Fibroblast of skin of scalp (primary cell): ENCODE measurements at places on chromosomes 12 and 14.

- DNase-seq, result peak; percentile 82
These were observed 17.2 kb upstream of the POC1B start for GRCh38 chr12:89542912-89543592.

DNA sequence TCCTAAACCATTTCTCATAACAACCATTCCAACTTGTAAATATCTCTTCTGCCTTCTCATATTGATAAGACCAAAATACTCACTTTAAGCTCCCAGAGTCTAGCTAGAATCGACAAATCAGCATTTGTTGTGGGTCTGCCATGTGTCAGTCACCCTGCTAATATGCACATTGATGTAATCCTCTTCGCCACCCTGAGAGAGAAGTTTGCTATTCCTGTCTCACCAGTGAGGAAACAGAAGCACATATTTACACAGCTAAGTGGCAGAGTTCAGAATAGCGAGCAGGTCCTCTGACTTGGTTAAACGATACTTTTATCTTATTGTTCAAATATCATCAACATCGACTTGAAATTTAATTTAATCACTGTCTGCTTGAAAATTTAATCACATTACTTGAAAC is 142.1 kb downstream of the ANO4 start:
- DNase-seq, result no peak

DNA sequence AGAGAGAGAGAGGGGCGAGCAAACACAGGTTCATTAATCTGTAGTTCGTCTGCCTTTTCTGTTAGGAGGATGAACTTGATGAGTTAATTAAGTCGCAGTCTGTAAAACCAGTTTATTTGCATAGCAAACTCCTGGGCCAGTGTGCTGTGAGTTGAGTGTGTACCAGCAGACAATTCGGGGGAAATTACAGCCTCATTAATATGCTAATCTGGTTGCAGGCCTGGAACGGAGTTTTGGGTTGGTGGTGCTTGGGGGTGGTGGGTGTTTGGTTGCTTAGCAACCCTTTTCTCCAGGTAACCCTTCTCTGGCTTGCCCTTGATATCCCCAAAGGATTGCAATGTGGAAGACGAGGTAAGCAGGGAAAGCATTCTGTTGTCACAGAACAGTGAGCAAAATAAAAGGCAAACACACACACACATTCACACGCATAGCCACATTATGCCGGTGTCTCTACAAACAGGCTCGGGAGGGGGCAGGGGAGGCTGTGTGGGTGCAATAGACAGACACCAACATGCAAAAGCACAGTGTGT is 29.2 kb upstream of the LHX5 start:
- no peak for DNase-seq

GRCh38 chr12:124466216-124467128 is 100.9 kb downstream of the NCOR2 start:
- DNase-seq, result no peak

- no peak for DNase-seq
These were observed 484.3 kb downstream of the NAV3 start for GRCh38 chr12:78315028-78315427.

- DNase-seq, result no peak
These were observed 935 bp downstream of the TBC1D30 start for GRCh38 chr12:64825143-64826021.

DNA sequence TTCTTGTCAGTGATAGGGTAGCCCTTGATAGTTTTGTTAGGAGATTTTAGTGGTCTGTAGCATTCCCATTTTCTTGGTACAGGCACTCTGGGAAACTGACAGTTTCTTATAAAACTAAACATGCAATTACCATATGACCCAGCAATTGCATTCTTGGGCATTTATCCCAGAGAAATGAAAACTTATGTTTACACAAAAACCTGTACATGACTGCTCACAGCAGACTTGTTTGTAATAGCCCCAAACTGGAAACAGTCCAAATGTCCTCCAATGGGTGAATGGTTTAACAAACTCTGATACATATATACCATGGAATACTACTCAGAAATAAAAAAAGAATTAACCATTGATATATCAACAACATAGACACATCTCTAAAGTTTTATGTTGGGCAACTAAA is 75.5 kb downstream of the BORCS5 start:
- peak; percentile 79 for DNase-seq

- DNase-seq, result no peak
These were observed 932.6 kb upstream of the TMEM132C start for GRCh38 chr12:127334365-127334764.

- peak; percentile 96 for DNase-seq
These were observed at the start of gene PPP1CC for GRCh38 chr12:110742718-110743570. PPP1CC (minus strand) TSS chr12:110742891; CDS start chr12:110742707, 184 bp downstream.

- DNase-seq, result no peak
These were observed 138.7 kb downstream of the EGLN3 start for GRCh38 chr14:33812181-33812580.

- no peak for DNase-seq
These were observed 236.0 kb downstream of the ETNK1 start for GRCh38 chr12:22860926-22861325.

DNA sequence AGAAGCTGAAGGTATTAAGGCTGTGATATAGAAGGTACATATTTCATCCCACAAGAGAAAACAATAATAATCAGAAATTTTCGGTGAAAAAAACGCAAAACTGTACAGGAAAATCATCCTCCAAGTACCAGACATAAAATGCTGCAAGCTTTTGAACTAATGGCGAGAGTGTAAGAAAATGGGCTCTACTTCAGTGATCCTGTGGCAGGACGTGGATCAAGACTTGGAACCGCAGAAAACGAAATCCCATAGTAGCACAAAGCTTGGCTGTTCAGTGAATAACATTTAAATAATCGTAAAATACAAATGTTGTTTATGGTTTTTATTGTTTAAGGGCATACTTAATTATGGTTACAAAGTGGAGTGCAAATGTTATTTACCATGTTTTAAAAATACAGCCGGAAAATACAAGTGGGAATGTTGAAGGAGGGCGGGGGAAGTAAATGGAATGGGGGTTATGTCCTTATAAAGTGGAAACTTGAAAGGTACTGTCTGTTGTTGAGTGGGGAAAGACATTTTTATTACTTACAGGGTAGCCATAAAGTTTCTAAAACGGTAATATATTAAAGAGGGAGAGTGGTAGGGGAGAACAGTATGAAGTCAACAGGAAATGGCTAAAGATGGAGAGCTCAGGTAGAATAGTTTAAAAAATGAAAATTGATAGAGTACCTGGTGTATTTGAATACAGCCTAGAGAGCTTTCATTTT is 1.1 kb downstream of the SMIM10L1 start:
- peak; percentile 10 for DNase-seq

DNA sequence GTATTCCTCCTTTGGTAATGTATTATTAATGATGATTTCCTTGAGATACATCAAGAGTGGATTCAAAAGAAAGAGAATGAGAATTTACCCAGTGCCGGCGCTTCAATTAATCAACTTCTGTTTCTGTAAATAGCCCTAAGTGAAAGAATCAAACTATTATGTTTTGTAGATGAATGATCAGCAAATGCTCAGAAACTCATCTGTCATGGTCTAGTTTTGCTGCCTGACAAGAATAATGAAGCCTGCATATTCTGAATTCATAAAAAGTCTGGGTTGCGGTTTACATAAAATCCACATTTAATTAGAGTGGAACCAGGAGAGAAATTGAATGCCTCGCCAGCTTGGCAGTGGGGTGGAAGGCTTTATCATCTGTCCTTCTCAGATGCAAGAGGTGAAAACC is 325.3 kb downstream of the GALC start:
- DNase-seq, result no peak

DNA sequence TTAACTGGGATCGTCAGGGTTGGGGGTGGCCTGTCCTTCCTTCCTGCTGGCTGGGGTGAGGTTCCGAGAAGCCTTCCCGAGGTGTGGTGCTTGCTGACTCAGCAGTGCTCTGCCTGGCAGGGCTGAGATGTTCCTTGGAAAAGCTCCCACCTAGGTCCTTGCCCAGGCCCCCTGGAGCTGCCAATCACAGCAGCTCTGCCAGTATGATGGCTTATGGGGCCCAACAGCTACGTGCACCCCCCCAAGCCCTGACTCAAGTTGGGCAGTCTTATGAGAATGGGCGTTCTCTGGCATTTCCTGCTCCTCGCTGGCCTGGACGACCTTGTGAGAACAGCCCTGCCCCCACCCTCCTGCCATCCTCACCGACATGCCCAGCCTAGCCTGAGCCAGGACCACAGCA is 292.2 kb upstream of the CRY1 start:
- DNase-seq, result peak; percentile 22

- no peak for DNase-seq
These were observed 27.3 kb downstream of the AKAP3 start for GRCh38 chr12:4621511-4621910.

DNA sequence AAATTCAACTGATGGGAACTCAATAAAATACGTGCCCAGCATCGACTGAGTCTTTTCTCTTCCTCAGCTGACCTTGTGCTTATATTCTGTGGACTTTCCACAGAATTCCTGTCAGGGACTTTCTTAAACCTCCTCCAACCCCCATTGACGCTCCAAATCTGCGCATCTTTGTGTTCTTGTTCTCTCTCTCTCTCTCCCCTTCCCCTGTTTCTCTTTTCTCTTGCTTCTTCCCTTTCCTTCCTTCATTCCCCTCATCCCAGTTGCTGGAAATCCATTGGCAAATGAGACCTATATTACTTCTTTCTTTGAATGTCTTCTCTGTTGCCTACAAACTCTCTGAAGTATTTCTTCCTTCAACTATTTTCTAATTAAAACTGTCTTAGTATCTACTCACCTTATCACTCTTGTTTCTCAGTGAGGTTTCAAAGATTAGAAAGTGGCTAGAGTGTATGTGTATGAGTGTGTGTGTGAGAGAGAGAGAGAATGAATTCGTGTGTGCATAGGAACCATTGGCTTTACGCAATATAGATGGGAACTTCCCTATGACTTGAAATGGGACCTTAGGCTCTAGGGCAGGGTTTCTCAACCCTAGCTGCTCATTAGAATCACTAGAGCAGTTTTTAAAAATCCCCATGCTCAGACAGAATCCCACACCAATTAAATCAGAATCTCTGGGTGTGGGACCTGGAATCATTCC is 41.8 kb upstream of the DHRS7 start:
- no peak for DNase-seq

GRCh38 chr14:95301527-95302187 is 18.1 kb downstream of the CLMN start:
- DNase-seq, result no peak
